ENCODE measurements at places on chromosomes 11 and 22.

- DNase-seq = no peak
Measured at GRCh38 chr11:120304526-120304925, 20.6 kb upstream of the TLCD5 start.

GRCh38 chr11:118581057-118581456 lies 8.8 kb downstream of the ARCN1 start:
- DNase-seq = peak; percentile 28

DNA sequence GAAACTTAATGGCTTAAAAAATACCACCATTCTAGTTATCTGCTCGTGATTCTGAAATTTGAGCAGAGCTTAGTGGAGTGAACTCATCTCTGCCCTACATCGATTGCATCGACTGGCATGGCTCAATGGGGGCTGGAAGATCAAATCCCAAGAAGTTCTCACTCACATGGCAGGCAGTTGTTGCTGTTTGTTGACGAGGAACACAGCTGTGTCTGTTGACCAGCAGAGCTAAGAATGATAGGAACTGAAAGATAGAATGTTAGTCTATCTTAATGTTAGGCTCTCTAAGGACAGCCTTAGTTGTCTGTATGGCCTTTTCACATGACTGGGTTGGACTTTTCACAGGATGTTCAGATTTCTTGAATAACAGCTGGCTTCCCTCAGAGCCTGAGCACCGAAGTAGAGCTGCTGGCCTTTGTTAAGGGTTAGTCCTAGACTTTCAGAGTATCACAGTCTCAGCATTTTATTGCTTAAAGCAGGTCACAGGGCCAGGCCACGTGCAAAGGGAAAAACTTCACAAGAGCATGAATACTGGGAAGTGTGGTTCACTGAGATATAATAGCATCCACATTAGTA lies 31.6 kb upstream of the IZUMO1R start:
- no peak for DNase-seq

GRCh38 chr11:8168485-8169257 lies at the start of gene RIC3:
RIC3 (minus strand) TSS chr11:8169025; CDS start chr11:8168989, 36 bp downstream.
- DNase-seq = peak; percentile 26

DNA sequence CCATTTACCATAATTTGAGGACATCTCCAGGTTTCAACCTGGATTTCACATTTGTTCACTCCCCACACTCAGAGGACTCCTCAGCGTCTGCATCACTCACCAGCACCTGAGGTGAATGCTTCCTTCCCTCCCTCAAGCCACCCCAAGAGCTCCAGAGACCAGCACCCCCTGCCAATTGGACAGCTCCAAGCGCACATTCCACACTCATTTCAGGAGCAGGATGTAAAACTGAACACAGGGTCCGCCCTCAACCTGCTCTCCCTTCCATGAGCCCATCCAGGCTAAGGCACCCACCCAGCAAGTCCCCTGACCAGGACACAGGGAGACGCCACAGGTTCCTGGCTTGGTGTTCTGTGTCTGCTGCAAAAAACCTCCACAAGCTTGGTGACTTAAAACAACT lies 3.9 kb downstream of the SCGB1D1 start:
- DNase-seq = no peak

DNA sequence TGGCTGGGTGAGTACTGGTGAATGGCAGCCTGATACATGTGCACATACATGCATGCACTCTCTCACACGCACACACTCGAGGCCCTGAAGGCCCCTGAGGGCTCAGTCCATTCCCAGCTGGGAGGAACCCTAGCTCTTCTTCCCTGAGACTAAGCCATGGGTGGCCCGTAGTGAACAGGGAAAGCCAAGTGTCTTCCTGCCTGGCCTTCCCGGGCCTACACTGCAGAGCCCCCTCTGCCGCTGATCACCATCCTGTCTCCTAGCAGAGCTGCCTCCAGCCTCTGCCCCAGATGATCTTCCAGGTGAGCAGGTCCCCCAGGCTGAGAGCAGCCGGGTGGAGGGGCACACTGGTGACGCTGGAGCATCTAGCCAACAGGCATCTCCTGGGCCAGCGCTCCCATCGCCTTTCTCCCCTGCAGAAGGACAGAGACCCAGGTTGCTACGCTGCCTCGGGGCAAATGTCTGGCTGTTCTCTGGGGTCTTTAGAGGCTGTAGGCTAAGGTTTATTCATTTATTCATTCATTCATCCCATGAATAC lies 57.3 kb downstream of the CD82 start:
- DNase-seq = no peak

- no peak for DNase-seq
Measured at GRCh38 chr11:14813516-14813915, 78.5 kb downstream of the CYP2R1 start.

DNA sequence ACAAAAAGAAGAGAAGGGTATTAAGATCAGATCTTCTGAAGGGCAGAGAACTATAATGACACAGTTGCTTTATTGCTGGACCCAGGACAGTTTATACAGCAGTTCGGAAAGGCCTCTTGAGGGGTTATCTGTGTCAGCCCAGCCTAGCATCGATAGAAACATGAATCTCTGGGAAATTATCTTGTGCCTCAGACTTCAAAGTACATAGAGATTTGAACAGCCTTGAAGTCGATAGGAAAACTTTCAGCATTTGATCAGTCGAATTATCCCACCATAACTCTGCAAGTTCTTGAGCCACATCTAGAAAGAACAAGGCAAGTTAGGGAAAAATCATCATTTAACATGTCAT lies 2.5 kb upstream of the LMO2 start:
- DNase-seq = no peak

DNA sequence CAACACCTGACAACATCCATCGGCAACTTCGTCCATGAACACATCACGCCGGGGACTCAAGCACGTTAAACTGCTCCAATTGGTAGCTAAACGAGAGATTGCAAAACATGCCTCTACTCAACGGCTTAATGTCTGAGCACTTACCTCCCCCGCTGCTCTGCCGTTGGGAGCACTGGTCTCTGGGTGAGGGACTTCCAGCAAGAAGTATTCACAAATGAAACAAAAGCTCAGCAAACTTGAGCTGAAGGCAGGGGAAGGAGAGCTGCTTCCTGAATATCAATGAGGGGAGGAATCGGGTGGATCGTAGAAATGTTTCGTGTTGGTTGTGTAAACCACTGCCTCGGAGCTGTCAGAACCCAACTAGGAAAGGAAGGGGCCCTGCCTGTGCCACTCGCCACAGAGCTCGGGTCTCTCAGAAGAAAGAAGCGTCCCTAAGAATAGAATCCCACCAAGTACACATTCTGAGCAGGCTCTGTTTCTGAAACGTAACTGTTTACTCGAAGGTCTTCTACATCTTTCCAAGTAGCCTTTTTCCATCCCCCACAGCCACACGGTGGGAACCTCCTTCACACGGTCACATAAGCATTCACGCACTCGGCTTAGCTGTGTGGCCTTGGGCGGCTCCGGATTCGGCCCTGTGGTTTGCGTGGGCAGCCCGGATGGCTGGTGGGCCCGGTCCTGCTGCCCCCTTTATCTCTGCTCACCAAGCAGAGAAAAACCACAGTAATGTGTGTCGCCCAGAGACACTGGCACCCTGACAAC lies at the start of gene MLC1:
TSS of gene MLC1 (minus strand) at position 216 of the 762 bp plus-strand sequence. CDS start 524 bp downstream, outside the sequence.
- DNase-seq = no peak

DNA sequence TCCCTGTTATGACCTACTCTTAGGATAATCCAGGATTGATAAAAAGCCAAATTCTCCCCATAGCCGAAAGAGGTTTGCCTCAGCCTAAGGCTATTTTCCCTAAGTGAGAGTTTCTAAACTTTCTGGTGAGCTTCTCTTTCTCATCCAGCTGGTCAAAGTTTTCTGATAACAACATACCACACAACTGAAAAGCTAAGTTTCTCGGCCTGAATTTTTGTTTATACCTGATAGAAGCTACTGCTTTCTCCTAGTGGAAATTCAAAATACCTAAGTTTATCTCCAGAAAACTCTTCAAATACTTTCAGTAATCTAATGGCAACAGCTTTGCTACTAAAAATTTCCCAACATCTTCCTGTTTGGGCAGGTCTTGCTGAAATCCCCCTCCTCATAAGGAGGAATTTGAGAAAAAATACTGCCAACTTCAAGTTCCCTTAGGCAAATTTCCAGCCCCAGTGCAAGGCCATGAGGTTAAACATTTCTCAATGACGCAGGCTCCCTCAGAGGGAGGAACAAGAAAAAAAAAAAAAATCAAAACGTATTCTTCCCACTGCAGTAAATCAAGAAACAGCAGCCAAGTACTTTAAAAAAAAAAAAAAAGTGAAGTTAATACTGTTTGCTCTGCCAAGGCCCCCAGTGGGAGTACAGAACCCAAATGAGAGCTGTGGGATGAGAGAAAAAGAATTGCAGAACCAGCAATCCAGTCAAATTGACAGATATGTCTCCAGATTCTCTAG lies 127.0 kb downstream of the MRTFA start:
- DNase-seq = no peak

GRCh38 chr11:77147668-77148321 lies 19.7 kb downstream of the MYO7A start:
- peak; percentile 59 for DNase-seq

GRCh38 chr22:30290342-30291057 lies 1.2 kb upstream of the CASTOR1 start:
- DNase-seq = no peak

GRCh38 chr22:23190526-23190925 lies 10.2 kb downstream of the BCR start:
- DNase-seq = no peak

DNA sequence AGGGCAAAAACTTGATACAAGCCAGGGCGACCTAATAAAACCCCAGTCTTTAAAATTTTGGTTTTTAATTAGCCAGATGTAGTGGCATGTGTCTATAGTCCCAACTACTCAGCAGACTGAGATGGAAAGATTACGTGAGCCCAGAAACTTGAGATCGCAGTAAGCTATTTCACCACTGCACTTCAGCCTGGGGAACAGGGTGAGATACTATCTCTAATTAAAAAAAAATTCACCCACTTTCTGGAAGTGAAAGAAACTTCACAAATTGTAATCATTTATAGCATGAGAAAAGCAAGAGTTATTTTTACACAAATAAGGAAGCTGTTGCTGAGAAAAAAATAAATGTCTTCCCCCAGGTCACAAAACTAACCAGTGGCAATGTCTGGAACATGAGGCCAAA lies 882 bp upstream of the GLYATL2 start:
- DNase-seq = no peak

- no peak for DNase-seq
Measured at GRCh38 chr11:96173422-96173821, 169.6 kb downstream of the MAML2 start.

DNA sequence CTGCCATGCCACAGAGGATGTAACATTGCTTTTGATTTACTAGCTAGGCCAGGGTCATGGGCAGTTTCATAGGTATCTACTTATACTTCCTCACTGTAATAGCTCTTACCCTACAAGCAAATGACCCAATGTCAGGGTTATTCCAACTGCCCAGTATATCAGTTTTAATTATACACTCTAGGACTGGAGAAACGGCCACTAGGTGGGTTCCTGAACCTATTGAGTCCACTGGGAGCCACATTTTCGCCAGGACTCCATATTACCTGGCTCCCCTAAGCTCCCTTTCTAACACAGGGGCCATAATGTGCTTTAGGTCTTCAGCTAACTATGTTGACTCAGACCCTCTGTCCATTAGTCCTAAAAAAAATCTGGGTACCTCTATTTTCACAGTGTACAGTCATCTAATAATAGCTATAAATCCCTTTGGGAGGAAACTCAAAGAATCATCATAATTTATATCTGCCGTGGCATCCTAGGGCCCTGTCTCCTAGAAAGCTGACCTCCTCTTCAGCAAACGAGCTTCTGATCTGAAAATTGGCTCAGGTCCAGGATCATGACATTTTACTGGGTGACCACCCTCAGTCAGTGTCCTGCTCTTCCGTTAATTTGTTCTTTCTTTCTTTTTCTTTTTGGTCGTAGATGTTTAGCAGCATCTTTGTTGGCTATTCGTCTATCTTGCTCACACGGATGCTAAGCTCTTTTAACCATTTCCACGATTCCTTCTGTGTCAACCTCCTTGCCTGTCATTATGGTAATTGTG lies 244.3 kb downstream of the FAM76B start:
- DNase-seq = no peak

DNA sequence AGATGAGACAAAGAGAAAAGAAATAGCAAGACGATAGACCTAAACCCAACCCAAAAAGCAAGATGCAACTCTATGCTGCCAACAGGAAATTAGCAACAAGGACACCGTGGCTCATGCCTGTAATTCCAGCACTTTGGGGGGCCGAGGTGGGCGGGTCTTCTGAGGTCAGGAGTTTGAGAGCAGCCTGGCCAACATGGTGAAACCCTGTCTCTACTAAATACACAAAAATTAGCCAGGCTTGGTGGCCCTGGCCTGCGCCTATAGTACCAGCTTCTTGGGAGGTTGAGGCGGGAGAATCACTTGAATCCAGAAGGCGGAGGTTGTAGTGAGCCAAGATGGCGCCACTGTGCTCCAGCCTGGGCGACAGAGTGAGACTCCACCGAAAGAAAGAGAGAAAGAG lies 24.3 kb upstream of the IL10RA start:
- DNase-seq = no peak

DNA sequence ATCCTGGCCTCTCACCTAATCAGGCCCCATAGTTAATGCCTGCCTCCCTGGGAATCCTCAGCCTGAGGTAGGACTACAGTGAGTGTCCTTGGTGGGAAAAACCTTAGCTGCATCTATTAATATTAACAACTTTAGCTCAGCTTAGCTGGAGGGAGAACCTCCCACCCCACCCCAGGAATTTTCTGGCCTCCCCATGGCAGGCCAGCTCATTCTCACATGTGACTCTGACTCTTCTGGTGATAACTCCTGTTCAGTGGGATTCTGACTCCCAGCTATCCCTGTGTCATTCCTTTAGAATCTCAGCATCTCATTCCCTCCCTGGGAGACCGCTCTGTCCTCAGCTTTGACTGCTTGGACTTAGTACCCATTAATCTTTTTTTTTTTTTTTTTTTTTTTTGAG lies 14.5 kb downstream of the ART5 start:
- DNase-seq = no peak

DNA sequence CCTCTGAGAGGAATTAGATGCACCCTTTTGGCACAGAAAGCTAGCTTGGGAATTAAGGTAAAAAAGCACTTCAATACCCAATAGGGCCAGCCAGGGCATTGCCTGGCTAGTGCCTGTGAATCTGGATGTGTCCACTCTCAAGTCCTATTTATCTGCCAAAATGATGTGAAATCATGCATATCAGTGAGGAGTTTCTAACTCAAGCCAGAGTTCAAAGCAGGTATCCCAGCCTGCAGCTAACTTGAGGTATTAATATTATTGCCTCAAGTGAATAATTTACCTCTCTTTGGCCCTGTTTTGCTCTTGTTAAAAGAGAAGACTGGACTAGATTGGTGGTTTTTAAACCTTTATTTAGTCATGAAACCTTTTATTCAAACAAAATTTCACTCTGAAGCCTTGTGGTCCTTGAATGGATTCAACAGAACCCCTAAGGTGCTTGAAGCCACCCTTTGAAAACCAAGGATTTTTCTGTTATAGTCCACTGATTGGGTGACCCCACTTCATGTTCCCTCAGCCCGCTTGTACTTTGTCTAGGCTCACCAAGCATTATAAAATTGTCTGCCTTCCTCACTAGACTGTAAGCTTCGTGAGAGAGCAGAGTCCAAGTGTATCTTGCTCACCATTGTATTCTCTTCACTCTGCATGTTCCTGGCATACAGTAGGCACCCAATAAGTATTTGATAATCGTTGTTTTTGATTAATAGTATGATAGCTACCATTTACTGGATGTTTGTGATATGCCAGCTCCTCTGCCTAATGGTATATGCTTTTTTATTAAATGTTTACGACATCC lies 4.5 kb downstream of the RNF121 start:
- DNase-seq = no peak

- no peak for DNase-seq
Measured at GRCh38 chr22:44730022-44730393, 22.4 kb upstream of the ARHGAP8 start.

GRCh38 chr11:3849297-3849874 lies 6.1 kb upstream of the STIM1 start:
- peak; percentile 40 for DNase-seq

- no peak for DNase-seq
Measured at GRCh38 chr11:44585421-44585820, 20.0 kb downstream of the CD82 start.
